ENCODE measurements at places on chromosomes 5 and 9.

GRCh38 chr9:79215821-79216220 lies 355.9 kb upstream of the TLE4 start:
- no peak for DNase-seq

DNA sequence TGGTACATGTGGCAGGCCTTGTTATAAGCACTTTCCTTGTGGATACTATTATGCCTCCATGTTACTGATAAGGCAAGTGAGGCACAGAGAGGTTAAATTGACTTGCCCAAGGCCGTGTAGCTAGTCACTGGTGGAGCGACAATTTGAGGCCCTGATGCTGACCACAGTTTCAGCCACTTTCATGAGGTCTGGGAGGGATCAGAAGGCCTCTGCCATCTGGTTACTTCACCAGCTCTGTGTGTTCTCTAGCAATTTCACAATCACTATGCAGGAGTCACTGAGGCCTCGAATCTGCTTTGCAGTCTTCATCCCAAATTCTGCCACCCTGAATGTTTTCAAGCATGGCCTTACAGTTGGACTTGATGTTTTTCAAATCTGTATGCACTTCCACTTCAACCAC lies 9.1 kb downstream of the LRRC70 start:
- no peak for DNase-seq

- no peak for DNase-seq
Observed at GRCh38 chr9:128304136-128304970, 17.9 kb downstream of the TRUB2 start.

DNA sequence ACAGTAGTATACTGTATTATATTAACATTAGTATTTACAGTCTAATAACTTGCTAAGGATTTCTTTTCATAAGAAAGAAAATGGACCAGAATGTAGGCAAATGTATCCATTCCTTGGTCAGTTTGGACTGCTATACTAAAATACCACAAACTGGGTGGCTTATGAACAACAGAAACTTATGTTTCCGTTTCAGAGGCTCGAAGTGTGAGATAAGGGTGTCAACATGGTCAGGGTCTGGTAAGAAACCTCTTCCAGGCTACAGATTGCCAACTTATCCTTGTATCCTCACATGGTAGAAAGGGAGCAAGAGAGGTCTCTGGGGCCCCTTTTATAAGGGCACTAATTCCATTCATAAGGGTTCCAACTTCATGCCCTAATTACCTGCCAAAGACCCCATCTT lies 9.2 kb upstream of the ESM1 start:
- no peak for DNase-seq

Data from DMS 273 treated with DMSO at 0.1 percent for 48 hours (cell line).